ENCODE measurements at places on chromosomes 11 and 22.

DNA sequence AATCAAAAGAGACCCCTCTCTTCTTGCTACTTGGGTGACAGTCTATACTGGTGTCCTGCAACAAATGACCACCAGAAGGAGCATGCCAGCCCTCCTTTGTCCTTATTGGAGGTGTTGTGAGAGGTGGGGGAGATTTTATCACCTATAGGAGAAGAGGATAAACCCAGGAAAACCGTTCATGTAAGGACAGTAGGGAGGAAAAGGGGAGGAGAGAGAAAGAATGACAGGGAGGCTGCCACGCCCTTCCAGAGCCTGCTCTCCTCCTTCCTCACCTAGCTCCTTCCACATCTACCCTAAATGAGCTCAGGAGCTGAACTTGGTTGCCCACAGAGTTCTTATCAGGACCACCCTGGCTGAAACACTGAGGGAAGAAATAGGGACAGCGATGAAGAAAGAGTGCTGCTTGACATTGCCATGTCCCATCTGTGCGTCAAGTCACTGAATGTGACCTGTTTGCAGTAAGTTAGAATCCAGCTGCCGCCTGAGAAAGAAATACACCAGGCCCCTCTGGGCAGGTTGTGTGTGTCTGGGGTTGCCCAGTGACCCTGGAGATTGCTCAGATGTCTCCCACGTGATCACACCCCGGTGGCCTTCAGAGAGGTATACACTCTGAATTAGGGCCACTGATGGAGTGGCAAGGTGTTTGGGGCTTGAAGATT is 40.4 kb upstream of the ETS1 start:
- no peak for DNase-seq

- peak; percentile 86 for DNase-seq
These were observed 48.0 kb upstream of the CLPB start for GRCh38 chr11:72482211-72482812.

DNA sequence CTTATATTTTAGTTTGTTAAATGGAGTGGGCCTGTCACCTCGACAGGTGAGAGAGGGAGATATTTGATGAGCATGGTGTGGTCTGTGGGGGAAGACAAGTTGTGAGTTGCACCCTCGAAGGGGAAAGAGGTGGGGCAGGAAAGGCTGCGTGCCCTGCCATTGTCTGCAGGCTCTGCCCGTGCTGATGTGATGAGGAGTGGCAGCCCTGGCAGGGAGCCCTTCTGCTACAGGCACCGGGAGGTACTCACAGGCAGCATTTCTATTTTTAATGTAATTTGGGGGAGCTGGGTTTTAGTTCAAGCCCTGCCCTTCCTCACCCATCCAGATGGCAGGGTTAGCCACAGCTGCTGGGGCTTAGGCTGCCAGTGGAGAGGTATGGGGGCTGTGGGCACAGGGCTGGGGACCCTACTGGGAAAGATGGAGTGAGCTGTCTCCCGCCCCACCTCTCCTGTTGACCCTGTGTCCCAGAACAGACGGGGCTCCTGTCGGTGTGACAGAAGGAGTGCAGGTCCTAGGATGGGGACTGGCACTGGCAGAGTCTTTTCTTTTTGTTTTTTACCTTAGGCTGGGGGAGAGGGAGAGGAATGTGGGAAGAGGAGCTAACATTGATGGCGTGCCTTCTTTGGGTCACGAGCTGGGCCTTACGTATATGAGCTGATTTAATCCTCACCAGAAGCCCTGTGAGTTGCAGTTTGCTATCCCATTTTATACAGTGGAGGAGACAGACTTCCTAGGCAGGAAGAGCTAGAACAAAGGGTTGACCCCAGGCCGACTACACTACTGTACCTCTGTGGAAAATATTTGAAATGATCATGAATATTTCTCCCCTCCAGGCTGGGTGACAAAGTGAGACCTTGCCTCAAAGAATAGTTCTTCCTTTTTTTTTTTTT is 51.6 kb downstream of the CEP164 start:
- no peak for DNase-seq

GRCh38 chr22:48340727-48341709 is 1486.7 kb downstream of the BRD1 start:
- DNase-seq, result no peak

DNA sequence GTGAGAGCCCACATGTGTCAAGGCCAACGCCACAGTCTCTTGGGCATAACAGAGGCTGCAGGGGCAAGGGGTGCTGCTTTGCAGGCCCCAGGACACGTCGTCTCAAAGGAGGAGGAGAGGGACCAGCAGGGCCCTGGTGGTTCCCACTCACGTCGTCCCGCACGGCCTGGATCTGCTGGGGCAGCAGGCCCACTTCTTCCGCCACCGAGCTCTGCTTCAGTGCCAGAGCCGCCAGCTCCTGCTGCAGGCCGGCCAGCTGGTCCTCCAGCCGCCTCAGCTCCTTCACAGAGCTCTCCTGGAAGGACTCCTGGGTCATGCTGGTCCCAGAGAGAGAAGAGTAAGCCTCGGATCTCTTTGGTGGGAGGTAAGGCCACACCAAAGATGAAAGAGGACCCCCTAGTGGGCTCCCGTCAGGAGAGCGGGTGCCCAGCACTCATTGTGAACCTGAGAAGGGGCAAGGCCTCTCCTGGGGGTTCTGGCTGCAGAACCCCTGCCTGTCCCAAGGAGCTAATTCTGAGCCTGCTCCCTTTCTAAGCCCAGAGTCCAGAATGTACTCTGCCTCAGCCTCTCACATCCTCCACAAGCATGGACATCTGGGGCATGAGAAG is 15.6 kb downstream of the SUN2 start:
- DNase-seq, result no peak

- DNase-seq, result no peak
These were observed 2.2 kb downstream of the UBXN1 start for GRCh38 chr11:62676698-62677097.

DNA sequence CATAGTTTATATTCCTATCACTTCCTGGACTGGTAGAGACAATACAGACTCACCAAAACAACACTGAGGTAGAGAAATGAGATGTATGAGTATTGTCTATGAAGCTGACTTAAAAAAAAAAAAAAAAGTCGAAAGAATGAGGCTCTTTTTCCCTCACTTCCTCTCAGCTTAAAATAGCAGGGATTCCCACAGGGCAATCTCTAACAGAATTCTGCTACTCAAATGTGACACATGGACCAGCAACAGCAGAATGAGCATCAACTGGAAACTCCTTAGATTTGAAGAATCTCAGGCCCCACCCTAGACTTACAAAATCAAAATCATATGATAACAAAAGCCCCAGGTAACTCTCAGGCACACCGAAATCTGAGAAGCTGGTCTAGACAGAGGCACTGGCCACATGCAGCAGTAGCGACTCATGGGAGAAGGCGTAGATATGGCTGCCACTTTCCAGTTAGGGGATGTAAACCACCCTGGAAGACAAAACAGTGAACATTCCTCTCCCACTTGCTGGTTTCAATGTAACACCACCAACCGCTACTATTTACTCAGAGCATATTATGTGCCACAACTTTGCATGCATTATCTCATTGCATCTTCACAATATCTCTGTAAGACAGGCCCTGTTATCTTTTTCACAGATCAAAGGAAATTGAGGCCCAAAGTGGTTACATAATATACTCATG is 128.0 kb downstream of the RBFOX2 start:
- peak; percentile 32 for DNase-seq

GRCh38 chr11:34351687-34352469 is 5.9 kb downstream of the ABTB2 start:
- DNase-seq, result no peak

DNA sequence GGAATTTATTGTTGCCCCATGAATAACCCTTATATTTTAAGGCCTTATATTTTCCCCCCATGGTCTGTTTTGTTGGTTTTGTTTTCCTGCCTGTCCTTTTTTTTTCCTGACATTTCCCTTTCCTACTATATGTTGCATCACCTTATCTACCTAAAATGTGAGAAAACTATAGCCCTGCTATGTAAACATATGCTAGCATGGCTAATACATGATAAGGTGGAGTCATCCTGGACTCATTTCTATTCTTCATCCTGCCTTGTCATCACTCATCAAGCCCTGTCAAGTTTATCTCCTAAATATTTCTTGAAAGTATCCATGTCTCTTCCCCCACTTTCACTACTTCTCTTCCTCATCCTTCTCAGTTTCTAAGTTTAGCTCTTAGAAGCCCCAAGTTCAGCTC is 2168.8 kb upstream of the RAG2 start:
- DNase-seq, result no peak

GRCh38 chr22:21755851-21756284 is 20.3 kb upstream of the YPEL1 start:
- DNase-seq, result peak; percentile 36

GRCh38 chr11:119470317-119471291 is 47.6 kb upstream of the THY1 start:
- peak; percentile 67 for DNase-seq

DNA sequence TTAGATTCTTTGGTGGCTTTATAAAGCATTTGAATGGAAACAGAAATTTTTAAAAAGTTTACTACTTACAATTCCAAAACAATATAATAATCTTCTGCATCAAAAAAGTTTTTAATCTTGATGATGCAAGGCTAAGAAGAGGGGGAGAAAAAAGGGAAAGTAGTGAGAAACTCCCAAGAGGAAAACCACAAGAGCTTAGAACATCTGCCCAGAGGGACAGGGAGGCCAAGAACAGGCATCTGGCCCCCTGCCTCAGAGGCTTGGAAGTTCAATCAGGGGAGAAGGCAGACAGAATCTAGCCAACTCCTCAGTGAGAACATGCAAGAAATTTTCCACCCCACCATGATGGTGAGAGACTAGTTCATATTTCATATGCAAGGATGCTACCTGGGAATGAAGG is 23.8 kb upstream of the TTC28 start:
- DNase-seq, result no peak

DNA sequence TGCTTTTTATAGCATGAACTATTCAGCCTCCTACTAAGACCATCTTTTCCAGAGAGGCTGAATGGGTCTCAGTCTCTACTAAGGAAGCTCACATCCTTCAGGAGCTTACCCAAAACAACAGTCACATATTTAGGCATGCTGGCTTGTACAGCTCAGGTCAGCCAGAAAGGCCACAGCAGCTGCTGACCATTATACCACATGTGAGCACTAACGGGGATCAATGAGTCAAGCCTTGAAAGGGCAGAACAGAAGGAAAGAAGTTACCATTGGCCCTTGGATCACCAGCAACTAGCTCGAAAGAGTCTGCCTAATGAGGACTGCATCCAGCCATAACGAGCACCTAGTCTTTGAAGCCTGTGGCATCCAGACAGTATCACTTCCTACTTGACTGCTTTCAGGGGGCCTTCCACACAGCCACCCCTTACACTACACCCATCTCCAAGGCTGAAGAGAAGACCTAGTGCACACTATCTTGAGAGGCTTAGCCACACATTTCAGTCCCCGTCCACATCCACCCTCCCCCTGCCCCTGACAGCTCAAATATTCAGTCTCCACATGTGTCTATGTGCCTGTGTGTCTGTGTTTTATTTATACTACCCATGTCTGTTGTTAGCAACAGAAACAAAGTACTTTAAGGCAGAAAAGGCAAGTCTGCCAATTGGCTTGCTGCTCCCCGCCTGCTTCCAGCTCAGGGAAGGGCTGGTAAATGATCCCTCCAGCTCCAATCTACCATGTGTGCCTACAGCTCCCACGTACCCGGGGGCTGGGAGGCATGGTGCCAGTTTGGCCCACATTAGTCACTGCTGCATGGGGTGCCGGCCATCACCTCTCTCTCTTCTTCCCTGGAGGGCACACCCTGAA is 95.5 kb downstream of the RPL27A start:
- DNase-seq, result peak; percentile 37

GRCh38 chr11:64253481-64253880 is 2.2 kb downstream of the PLCB3 start:
- peak; percentile 32 for DNase-seq

- peak; percentile 10 for DNase-seq
These were observed 115.9 kb upstream of the CRYBB3 start for GRCh38 chr22:25083807-25084200.

DNA sequence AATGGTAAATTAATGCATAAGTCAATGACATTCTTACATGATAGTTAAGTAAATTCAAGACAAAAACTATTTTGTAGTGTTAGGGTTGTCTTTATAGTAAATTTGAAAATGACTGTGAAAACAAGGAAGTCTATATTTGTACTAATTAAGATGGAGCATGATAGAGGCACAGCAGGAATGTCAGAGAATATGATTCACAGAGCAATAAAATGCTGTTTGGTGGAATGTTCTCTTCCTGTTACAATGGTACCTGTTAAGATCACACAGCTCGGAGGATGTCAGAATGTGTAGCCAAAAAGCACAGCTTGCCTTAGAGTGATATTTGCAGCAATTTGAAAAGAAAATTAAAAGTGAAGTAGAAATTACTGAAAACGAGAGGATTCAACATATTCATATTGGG is 2339.7 kb upstream of the RAG2 start:
- DNase-seq, result no peak

- DNase-seq, result no peak
These were observed 18.3 kb upstream of the ZNRF3 start for GRCh38 chr22:28864878-28865596.

DNA sequence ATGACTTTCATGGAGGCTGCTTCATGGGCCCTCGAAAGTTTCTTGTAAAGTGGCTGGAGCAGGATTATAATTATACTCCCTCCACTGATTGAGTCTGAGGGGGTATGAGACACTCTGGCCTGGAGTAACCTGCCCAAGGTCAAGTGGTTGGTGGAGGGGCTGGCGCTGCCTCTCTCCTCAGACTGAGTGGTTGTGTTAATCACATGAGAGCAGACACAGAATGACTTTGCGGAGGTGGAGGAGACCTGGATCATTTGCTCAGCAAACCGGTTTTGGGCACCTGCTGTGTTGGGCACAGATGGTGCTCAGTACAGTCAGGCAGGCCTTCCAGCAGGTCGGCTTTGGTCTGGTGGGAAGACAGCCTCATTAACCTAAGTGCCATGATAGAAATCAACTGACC is 11.8 kb downstream of the BCR start:
- DNase-seq, result peak; percentile 16

Measured in kidney tubule cell (primary cell).